Lower lobe of right lung (tissue), 2 donors: ENCODE measurements at places on chromosomes 5 and 9.

- DNase-seq, result no peak
Measured at GRCh38 chr5:39697881-39698280, 273.1 kb upstream of the DAB2 start.

GRCh38 chr9:8266861-8267260 is 467.3 kb upstream of the DMAC1 start:
- no peak for DNase-seq

GRCh38 chr9:20620650-20621470 is 1.4 kb downstream of the MLLT3 start:
- peak; percentile 59 for DNase-seq

- no peak for DNase-seq
Measured at GRCh38 chr5:161265006-161265405, 281.5 kb downstream of the GABRB2 start.

DNA sequence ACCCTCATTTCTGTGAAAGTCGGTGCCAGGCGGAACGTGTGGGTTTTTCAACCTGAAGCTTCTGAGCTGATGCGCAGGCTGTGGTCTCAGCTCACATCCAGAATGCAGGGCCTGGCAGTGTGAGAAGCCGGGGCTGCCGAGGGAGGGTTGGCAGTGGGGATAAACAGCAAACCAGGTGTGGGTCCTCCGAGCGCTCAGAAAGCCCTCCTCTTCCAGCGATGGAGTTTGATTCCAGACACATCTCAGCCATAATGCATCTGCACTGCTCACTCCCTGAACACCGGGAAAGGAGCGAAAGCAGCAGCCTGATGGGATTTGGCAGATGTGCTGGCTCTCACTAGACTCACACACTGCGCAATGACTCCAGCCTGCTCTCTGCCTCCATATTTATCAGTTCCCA is 280.1 kb downstream of the HSPA4 start:
- DNase-seq, result no peak

- no peak for DNase-seq
Measured at GRCh38 chr5:31078956-31079355, 114.5 kb upstream of the CDH6 start.

DNA sequence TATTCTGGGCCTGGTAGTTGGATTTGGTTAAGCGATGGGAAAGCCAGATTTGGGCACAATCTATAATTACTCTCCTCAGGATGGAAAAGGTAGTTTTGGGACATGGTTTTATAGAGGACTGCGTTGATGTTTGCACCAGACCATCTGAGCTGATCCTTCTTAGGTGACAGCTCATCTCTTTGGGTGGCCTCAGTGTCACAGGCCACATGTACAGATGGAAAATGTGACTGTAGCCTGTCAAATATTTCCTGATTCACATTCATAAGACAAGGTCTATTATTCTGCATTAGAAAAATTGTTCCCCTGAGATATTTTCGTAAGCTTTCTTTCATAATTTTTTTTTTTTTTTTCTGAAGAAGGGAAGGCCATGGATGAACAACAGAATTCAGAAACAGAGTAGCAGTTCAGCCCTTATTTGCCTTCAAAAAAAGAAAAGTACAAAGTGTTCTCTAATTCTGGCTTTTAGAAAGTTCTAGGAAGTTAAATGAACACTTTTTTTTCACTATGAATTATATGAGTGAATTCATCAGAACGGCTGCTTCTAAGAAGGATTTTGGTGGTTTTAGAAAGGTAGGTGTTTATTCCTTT is 81.0 kb downstream of the NNT start:
- DNase-seq, result no peak

GRCh38 chr9:92425474-92425873 is 1.2 kb upstream of the OMD start:
- no peak for DNase-seq

- DNase-seq, result no peak
Measured at GRCh38 chr5:90022711-90023053, 386.9 kb downstream of the CETN3 start.

DNA sequence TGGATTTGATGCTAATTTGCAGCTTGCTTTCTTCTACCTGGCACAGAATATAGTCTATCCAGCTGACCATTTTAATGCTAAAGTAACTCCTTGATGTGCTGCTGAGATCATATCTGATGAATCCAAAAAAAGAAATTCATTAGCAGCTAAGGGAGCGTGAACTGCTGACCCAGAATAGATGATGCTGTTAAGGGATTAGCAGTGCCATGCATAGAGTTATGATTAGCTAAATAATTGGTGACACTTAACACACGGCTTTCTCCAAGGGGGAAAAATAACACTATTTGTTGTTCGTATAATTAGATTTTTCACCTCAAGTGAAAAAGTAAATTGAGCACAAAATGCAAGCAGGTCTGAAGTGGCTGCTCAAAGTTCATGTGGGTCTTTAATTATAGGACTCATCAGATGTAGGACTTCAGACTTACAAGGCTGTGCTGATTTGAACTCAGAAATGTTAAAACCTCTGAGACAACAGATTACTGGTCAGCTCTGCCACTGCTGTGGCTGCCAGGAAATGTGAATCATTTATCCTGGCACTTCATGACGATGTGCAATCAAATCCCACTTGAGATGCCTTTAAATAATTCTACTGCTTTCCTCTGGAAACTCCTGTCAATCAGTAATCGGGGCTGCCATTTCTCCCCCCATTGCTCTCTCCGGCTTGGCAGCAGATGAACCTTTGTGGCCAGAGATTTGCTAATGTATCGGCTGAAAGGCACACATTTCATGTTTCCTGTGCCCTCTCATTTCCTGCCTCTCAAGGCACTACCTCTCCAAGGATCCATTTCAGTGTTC is 291.6 kb upstream of the C9orf72 start:
- no peak for DNase-seq

DNA sequence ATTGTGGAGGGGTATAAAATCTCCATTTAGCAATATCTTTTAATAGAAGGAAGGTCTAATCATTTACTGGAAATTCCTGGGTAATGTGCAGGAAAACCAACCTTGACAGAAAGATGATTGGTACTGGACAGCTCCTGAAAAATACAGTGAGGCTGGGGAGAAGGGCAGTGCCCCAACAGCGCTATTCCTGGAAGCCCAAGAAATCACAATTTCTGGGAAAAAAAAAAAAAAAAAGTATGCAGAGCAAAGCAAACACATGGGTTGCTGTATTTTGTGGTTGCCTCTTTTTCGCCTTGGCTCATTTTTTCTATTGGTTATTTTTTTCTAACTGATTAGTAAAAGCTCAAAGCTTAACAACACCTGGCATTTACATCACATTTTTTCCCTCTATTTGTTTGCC is 249.7 kb downstream of the ENC1 start:
- DNase-seq, result no peak

DNA sequence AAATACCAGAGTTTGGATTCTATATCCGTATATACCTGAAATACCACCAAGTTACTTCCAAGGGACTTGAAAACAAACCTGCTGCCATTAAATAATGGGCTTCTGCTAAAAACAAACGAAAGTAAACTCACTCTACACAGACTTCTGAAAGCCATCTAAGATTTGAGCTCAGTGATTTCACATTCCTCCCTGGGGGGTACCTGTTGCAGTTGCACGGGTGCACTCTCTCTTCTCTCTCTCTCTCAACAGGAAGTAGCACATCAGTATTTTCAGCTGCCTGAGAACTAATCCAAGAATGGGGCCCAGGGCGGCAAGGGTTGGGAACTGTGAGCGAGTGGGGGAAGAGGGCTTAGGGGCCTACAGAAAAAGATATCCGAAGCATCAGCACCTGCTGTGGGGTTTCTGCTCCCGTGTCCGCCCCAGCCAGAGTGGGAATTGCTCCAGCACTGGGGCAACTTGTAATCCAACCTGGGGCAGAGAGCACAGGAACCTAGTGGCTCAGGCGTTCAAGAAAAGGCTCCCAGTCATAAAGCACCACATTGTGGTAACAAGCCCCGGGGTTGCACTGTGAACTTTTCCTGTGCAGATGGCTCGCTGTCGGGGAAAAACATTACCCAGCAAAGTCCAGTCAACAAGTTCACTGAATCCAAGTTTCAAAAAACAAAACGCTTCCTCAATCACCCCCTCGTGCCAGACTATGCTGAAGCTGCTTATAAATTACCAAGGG is 99.8 kb downstream of the EFNA5 start:
- no peak for DNase-seq
